Hindlimb muscle (tissue), 1 donor: ENCODE measurements at places on chromosomes 7 and 10. TPM values are rescaled to one million over a fixed set of nuclear protein-coding genes. Genes with fewer than 3 reads are reported as not detected.

The FKBP6 gene
- polyA plus RNA-seq, result 0.12 TPM

The SORCS3 gene
- not detected for polyA plus RNA-seq

The FAM24B gene
- polyA plus RNA-seq, result 2.5 TPM

The TET1 gene
- 10.8 TPM for polyA plus RNA-seq

The VSTM2A gene
- not detected for polyA plus RNA-seq

GRCh38 chr7:105877736-105878135, 1.3 kb upstream of the ATXN7L1 start:
- DNase-seq, result no peak

- DNase-seq, result no peak
Observed at GRCh38 chr10:80405626-80406025, 2.7 kb upstream of the PRXL2A start.

GRCh38 chr7:55306331-55306730, 58.8 kb upstream of the LANCL2 start:
- no peak for DNase-seq

DNA sequence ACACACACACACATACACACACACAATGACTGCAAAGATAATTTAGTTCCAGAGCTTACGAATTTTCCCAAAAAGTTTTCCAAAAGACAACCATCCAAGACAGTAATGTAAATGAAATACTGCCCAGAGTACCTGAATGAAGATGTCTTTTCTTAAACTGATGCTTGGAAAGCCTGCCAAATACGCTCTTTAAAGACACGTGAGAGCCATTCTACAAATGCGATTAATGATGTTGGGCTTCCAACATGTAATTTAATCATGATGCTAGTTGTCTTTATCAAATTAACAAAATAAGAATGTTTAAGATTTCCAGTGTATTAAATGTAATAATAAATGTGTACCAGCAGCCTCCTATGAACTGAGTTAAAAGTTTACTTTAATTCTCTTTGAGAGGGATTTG, 11.1 kb downstream of the ERCC6 start:
- no peak for DNase-seq

DNA sequence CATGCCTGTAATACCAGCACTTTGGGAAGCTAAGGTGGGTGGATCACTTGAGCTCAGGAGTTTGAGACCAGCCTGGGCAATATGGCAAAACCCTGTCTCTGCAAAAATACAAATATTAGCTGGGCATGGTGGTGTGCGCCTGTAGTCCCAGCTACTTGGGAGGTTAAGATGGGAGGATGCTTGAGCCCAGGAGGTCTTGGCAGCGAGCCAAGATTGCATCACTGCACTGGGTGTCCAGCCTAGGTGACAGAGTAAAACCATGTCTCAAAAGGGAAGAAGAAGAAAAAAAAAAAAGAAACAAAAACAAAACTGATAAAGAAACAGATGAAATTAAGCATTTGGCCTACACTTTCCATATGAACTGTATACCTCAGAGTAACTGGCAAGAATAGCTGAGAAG, 319.2 kb downstream of the PARD3 start:
- no peak for DNase-seq

DNA sequence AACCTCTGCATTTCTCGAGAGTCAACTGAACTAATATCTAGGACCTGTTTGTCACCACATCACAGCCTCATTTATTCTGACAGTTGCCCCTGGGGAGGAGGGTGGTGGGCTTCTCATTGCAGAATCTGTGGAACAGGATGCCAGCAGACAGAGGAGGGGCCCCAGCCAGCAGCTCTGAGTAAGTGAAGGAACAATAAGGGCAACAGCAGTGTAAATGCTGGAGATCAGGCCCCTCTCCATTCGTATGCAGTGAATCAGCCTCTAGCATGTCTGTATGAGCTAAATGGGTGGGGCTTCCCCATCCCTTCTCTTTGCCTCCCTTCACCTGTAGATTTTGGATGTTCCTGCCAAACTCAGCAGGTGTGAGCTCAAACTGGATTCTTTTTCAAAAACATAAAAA, 7.7 kb upstream of the CPVL start:
- DNase-seq, result no peak

- no peak for DNase-seq
Observed at GRCh38 chr10:42939237-42939636, 137.6 kb upstream of the RET start.

GRCh38 chr10:131485732-131486131, 174.2 kb upstream of the TCERG1L start:
- no peak for DNase-seq

- DNase-seq, result no peak
Observed at GRCh38 chr7:122311734-122312450, 7.3 kb upstream of the FEZF1 start.

DNA sequence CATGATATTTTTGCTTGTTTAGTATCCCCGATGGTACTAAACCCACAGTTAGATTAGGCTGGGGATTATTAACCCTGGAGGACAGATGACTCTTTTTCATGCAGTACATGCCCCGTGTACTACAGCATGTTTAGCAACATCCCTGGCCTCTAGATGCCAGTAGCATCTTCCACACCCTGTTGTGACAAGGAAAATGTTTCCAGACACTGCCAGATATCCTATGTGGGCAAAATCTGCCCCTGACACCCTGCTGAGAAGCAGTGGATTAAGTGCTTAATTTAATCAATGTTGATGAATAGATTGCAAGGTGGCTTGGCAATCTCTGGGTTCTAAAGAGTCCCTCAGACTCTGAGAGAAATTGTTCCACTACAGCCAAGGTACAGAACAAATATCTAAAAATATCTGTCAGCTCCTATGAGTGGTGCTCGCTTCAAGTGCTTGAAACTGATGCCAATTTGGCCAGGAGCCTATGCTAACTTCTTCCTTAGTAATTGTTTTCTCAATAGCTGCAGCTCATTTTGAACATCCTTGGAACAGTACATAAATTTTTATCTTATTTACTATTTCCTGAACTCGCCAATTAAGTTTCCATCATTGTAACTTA, 247.0 kb downstream of the SORCS1 start:
- no peak for DNase-seq
